ENCODE measurements at places on chromosomes 13 and 19. TPM values are rescaled to one million over a fixed set of nuclear protein-coding genes. Genes with fewer than 3 reads are reported as not detected.

The LILRA1 gene
- total RNA-seq = not detected

The KANK2 gene
- total RNA-seq = 7.3 TPM

The PTPRH gene
- 0.41 TPM for total RNA-seq

The TRPC4 gene
- total RNA-seq = 14.7 TPM

The ZNF382 gene
- total RNA-seq = 96.2 TPM

The ZNF665 gene
- 6.1 TPM for total RNA-seq

The CEACAM3 gene
- not detected for total RNA-seq

The ONECUT3 gene
- total RNA-seq = not detected

DNA sequence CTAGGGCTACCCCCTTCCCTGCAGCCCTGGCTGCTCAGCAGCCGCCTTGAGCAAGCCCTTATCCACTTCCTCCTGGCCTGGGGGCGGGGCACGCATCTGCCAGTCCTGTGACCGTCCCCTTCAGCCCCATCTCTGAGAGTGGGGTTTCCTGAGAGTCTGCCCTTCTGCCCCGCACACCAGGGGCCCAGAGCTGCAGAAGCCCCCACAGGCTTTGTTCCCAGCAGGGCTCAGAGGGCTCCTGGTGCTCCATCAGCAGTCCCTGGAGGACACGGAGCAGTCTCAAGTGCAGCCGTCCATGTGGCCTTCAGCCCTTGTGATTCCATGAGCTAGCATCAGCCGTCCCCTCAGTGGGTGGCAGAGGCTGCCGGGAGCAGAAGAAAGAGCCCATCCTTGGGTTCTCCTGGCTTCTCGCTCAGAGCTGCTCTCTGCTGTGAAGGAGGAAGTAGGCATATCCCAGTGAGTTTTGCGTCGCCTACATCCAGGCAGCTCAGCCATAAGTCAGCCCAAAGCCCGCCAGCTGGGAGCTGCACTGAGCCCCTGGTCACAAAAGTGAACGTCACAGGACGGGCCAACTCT, 16.3 kb downstream of the MYO9B start:
- no peak for DNase-seq

GRCh38 chr19:47511681-47512080, 3.2 kb downstream of the NAPA start:
- no peak for DNase-seq

- no peak for DNase-seq
Observed at GRCh38 chr13:73177916-73178565, 119.2 kb downstream of the KLF5 start.

DNA sequence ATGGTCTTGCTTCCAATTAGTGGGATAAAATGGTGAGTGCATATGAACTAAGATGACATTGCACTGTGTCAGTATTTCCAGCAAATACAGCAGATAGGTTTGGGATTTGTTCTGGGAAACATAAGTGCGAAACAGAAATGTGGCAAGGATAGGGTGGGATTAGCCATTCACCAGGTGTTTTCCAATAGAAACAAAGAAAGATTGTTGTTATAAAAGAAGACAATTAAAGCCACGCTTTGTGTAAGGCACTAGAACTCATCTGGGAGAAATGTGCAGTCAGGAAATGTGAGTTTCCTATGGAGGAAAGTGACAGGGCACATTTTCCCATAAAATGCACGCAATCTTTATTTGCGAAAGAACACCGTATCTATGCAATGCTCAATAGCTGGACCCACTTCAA, 1547.8 kb downstream of the EFNB2 start:
- DNase-seq = no peak

- DNase-seq = no peak
Observed at GRCh38 chr13:67343777-67344176, 113.6 kb upstream of the PCDH9 start.

- no peak for DNase-seq
Observed at GRCh38 chr13:26624572-26624971, 67.1 kb downstream of the WASF3 start.

- no peak for DNase-seq
Observed at GRCh38 chr13:71785361-71785760, 81.6 kb downstream of the DACH1 start.

- no peak for DNase-seq
Observed at GRCh38 chr19:4067396-4068046, 822 bp upstream of the ZBTB7A start.

DNA sequence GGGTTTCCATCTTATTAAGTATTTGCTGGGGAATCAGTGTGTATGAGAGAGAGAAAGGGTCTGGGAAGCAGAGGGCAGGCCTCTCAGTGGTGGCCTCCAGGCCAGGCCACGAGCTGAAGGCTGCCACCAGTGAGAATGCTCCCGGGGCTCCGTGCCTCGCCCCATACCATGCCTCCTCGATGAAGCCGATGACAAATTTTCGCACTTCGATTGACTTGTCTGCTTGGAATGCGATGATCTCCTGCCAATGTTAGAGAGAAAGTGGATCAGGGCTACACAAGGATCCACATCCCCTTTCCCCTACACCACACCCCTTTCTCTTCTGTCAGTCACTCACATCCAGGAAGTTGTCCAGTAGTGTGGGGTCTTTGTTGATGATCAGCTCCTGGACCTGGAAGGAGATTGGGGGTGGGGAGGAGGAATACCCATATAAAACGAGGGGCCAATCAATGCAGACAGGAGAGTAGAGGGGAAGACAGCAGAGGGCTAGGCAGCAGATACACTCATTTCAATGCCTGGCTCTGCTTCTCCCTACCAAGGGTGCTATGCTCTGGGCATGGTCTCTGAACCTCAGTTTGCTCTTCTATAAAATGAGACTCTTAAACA, 10.7 kb downstream of the SYMPK start:
- DNase-seq = no peak

GRCh38 chr19:16418597-16418962, 53.2 kb downstream of the EPS15L1 start:
- DNase-seq = no peak

- DNase-seq = no peak
Observed at GRCh38 chr13:44011036-44011435, 131.3 kb downstream of the LACC1 start.

GRCh38 chr19:49790866-49791265, 22.2 kb downstream of the FUZ start:
- DNase-seq = no peak

- DNase-seq = no peak
Observed at GRCh38 chr19:11172576-11172975, 17.0 kb upstream of the SPC24 start.

GRCh38 chr13:33677215-33677614, 140.7 kb upstream of the RFC3 start:
- no peak for DNase-seq

GRCh38 chr19:49983645-49984229, 22.8 kb upstream of the SIGLEC11 start:
- DNase-seq = peak; percentile 46

GRCh38 chr19:46404753-46405468, 8.5 kb downstream of the CCDC8 start:
- no peak for DNase-seq

- DNase-seq = no peak
Observed at GRCh38 chr19:15154002-15154612, 46.7 kb downstream of the NOTCH3 start.

- no peak for DNase-seq
Observed at GRCh38 chr19:12778905-12779161, 3.5 kb upstream of the HOOK2 start.

DNA sequence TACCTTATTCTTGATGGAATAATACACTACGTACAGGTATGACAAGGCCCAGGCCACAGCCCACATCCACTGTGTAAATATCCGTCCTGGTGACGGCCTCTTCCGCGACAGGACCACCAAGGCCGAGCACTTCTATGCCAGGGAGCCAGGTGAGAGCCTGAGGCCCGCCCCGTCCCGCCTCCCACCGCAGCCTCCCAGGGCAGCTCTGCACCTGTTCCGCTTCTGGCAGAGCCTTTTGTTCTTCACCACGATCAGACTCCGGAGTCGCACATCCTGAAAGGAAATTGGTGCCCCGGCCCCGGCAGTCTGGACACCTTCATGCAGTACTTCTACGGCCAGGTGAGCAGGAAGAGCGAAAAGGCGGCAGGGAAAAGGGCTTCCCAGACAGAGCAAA, 10.6 kb upstream of the ZNF358 start:
- DNase-seq = no peak

GRCh38 chr19:2477141-2477710, 1.3 kb downstream of the GADD45B start:
- no peak for DNase-seq

- no peak for DNase-seq
Observed at GRCh38 chr19:22783651-22784410, at the start of gene ZNF99. ZNF99 (minus strand) TSS chr19:22784151; CDS start chr19:22784016, 135 bp downstream.

DNA sequence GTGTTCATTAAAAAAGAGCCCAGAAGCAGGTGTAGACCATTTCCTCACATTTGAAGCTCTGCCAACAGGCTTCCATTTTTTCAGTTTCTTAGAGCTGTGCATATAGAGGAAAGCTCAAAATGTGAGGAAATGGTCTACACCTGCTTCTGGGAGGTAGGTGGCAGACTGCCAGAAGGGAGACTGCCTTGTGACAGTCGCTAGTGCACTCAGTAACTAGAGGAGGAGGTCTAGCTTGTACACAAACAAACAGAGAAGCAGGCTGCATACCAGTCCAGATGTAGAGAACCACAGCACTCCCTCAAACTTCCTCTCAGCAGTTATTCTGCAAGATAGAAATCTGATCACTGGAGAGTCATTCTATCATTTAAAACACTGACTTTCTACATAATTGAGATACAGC, 800.2 kb downstream of the EFNB2 start:
- DNase-seq = no peak

GRCh38 chr19:33274663-33275558, 27.4 kb downstream of the CEBPA start:
- DNase-seq = no peak

- DNase-seq = no peak
Observed at GRCh38 chr13:109297628-109298027, 488.8 kb downstream of the IRS2 start.

DNA sequence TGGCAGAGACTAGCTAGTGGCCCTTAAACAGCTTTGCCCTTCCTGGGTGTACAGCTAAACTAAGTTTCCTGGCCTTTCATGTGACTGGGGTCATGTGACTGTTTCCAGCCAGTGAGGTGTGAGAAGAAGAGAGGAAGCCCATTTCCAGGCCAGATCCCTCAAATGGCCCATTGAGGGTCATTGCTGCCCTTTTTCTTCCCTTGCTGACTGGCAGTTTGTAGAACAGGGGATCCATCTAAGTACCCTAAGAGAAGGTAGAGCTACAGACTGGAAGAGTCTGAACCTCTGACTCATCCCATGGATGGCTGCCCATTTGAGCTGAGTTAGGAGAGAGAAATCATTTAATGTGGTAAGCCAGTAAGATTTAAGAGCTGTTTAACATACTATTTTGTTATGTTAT, 2.8 kb downstream of the SWSAP1 start:
- DNase-seq = no peak

DNA sequence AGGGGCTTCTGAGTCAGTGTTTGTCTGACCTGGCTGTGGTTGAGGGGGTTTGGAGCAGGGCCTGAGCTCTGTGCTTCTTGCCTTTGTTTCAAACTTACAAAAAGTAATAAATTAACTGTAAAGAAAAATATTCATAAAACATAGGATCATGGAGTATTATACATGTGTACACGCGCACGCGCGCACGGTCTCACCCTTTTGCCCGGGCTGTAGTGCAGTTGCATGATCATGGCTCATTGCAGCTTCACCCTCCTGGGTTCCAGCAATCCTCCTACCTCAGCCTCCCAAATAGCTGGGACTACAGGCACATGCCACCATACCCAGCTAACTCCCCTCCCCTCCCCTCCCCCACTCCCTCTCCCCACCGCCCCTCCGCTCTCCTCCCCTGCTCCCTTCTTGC, 23.5 kb downstream of the TDRD12 start:
- no peak for DNase-seq

DNA sequence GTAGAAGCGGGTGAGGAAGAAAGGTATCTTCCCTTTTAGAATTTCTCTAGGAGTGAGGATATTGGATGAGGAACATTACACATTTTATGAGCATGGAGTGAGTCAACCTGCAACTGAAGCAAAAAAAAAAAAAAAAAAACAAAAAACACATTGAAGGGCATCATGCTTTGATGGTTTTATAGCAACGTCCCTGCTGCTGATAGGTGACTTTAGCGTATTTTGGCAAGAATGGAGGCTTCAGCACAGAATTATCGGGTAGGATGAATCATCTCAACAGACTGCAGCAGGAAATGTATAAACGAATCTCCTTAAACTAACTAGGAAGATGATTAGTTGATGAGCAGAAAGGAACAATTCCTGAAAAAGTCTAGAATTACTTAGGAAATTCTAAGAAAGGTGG, 1359.6 kb upstream of the ATXN8OS start:
- no peak for DNase-seq

DNA sequence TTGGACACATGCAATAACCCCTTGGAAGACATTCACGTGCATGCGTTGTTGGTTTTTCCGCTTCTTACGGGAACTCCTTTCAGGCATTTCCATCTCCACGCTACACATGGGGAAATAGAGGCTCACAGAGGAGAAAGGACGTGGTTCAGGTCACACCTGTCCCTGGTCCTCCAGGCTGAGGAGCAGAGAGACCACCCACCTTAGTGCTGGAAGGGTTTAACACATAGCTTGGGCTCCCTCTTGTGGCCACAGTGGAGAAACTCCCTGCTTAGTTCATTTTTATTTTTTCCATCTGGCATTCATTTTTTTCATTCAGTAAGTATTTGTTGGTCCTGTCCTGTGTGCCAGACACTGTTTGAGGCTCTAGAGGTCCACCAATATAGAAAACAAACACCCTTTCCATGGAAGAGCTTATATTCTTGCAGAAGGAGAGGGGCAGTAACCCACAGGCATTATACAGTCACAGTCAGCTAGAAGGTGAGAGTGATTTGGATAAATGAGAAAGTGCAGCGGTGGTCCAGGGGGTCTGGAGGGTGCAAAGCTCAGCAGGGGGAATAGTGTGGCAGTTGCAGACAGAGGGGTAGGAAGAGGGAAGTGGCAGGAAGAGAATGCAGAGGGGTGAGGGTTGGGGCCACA, 24.2 kb upstream of the TTYH1 start:
- DNase-seq = peak; percentile 31

- no peak for DNase-seq
Observed at GRCh38 chr13:87244256-87244890, 426.8 kb upstream of the SLITRK5 start.

DNA sequence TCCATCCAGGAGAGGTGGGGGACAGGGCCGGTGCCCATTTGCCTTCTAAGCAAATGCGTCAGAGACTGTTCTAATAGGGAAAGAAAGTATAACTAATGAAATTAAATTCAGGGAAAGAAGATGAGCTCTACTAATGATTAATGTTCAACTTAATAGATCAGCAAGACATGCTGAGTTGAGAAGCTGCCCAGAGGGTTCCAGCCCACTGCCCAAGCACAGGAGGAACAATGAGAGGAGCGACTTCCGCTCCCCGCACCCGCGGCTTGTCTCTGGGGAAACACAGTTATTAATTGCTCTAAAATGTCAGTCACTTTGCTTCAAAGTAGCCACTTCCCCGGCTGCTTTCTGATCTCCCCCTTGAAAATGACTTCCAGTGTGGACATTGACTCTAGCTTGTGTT, 331.3 kb downstream of the UQCRFS1 start:
- no peak for DNase-seq

- no peak for DNase-seq
Observed at GRCh38 chr19:1412323-1412923, 5.0 kb downstream of the DAZAP1 start.

DNA sequence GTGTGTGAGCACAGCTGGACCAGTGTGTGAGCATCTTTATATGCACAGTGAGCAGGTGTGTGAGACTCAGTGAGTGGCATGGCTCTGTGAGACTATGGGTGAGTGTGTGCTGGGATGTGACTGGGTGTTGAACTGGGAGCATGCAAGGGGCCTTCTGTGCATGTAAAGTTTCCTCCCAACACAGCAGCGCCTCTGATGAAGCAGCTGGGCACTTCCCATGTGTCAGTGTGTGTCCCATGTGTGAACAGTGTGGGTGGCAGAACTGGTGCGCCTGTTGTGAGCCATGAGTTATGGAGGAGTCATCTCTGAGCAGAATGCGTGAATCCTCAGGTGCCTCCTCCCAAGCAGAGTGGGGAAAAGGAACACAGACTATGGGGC, 24.1 kb downstream of the LGALS16 start:
- no peak for DNase-seq

Measured in frontal cortex (tissue), 4 donors.